Chondrocyte (in vitro differentiated cells): ENCODE measurements at places on chromosomes 11 and 22. TPM values are rescaled to one million over a fixed set of nuclear protein-coding genes. Genes with fewer than 3 reads are reported as not detected.

Gene ARHGAP8
- total RNA-seq = 0.25 to 0.58 TPM (median 0.51 TPM) in 3 replicates

Gene RAB36
- total RNA-seq = 2.9 to 4.7 TPM (median 3.5 TPM) in 3 replicates

Gene MMP12
- total RNA-seq = 0.17 to 0.18 TPM in 2 of 3 replicates, not detected in the other

Gene GAL3ST1
- 0.82 to 3.9 TPM (median 2.8 TPM) in 3 replicates for total RNA-seq

Gene SOX10
- not detected in 3 replicates for total RNA-seq

Gene PRODH
- 3.5 to 5.9 TPM (median 5.6 TPM) in 3 replicates for total RNA-seq

Gene OR5T1
- total RNA-seq = not detected in 3 replicates

Gene GRAP2
- 0.24 TPM in 1 of 3 replicates, not detected in the others for total RNA-seq

Gene EHF
- not detected in 3 replicates for total RNA-seq

Gene DRD4
- total RNA-seq = 0.55 to 1.7 TPM (median 1.00 TPM) in 3 replicates

Gene TRIM49D2
- total RNA-seq = not detected in 3 replicates

Gene FRMD8
- 43.6 to 49.6 TPM (median 45.5 TPM) in 3 replicates for total RNA-seq

Gene NUDT8
- 8.4 to 12.6 TPM (median 11.3 TPM) in 3 replicates for total RNA-seq

Gene C1QTNF6
- 11.3 to 27.7 TPM (median 14.6 TPM) in 3 replicates for total RNA-seq

Gene C11orf52
- 0.67 to 2.0 TPM (median 0.72 TPM) in 3 replicates for total RNA-seq

Gene INCENP
- 21.6 to 24.6 TPM (median 22.4 TPM) in 3 replicates for total RNA-seq

Gene GNG3
- total RNA-seq = not detected in 3 replicates

Gene GGTLC2
- total RNA-seq = 1.4 to 1.5 TPM in 2 of 3 replicates, not detected in the other

Gene SLC22A25
- total RNA-seq = not detected in 3 replicates

GRCh38 chr11:131160846-131161245 is 209.6 kb upstream of the NTM start:
- no peaks in the 10 kb centered on the region for H3K4me1 ChIP-seq
- H3K4me3 ChIP-seq = no peak overlapping the region
- no peak overlapping the region for H3K27ac ChIP-seq

DNA sequence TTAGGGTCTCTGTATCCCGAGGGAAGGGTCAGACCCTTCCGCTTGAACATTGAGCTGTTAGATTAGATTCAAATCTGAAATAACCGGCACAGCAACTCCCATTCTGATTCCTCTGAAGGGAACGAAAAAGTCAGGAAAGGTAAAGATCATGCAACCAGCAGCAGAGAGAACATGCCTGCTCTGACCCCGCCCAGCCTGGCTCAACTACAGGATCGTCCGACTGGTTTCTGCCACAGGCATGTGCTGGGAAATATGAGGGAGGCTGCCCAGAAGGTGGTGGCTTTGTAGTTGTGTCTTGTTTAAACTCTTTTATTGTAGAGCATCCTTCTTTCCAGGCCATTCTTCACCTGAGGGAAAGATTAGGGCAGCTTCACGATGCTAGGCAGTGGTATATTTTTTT is 5.0 kb upstream of the MTNR1B start:
- no peak overlapping the region for H3K4me3 ChIP-seq
- H3K27ac ChIP-seq = no peak overlapping the region
- H3K27me3 ChIP-seq = peaks cover 12% of the 10 kb centered on the region
- peaks cover 2% of the 10 kb centered on the region for H3K36me3 ChIP-seq
- peaks cover 12% of the 10 kb centered on the region for H3K4me1 ChIP-seq
- no peak for DNase-seq

- no peak for DNase-seq
- peaks cover 49% of the 10 kb centered on the region for H3K4me1 ChIP-seq
- H3K4me3 ChIP-seq = no peak overlapping the region
- peaks cover 18% of the 10 kb centered on the region for H3K36me3 ChIP-seq
- no peaks in the 10 kb centered on the region for H3K27me3 ChIP-seq
- peak overlapping the region; percentile 36 for H3K27ac ChIP-seq
Observed at GRCh38 chr11:94814272-94814976, 46.3 kb downstream of the AMOTL1 start.

- H3K36me3 ChIP-seq = no peaks in the 10 kb centered on the region
- H3K27ac ChIP-seq = no peak overlapping the region
- no peak overlapping the region for H3K4me3 ChIP-seq
Observed at GRCh38 chr11:111456086-111456858, 55.9 kb downstream of the BTG4 start.

- H3K4me3 ChIP-seq = no peak overlapping the region
- no peak overlapping the region for H3K27ac ChIP-seq
- no peaks in the 10 kb centered on the region for H3K27me3 ChIP-seq
- no peaks in the 10 kb centered on the region for H3K4me1 ChIP-seq
- peaks cover 5% of the 10 kb centered on the region for H3K36me3 ChIP-seq
Observed at GRCh38 chr11:20488352-20488751, 100.8 kb downstream of the PRMT3 start.

DNA sequence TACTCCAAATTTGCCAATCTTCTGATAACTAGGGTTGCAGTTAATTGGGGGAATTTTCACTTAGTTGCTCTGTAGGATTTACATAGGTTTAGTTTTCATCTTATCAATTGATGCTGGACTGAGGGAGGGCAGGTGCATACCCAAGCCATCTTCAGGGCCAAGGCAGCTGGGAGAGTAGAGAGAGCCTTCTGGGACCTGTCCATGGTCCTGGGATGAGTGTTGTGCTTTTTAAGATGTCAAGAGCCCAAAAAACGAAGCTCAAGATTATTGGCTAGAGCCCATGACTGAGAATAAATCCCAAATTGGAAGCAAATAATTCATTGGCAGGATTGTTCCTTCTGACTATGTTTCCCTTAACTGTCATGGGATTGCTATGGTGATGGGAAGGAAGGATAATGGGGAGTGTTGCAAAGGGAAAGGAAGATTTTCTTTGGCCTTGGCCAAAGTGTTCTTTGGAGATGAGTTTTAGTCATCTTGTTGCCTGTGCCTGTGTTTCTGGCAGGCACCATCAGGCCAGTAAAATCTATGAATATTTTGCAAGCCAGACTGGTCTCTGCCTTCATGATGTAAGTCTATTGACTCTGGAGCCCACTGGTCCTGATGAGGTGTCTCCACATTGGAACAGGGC is 4.5 kb downstream of the SLC22A6 start:
- H3K27me3 ChIP-seq = peaks cover 32% of the 10 kb centered on the region
- no peaks in the 10 kb centered on the region for H3K4me1 ChIP-seq
- no peak overlapping the region for H3K27ac ChIP-seq
- no peak overlapping the region for H3K4me3 ChIP-seq

- no peaks in the 10 kb centered on the region for H3K27me3 ChIP-seq
- peaks cover 48% of the 10 kb centered on the region for H3K4me1 ChIP-seq
- no peak overlapping the region for H3K27ac ChIP-seq
Observed at GRCh38 chr11:48033918-48034341, 53.6 kb downstream of the PTPRJ start.

- no peaks in the 10 kb centered on the region for H3K36me3 ChIP-seq
- H3K27ac ChIP-seq = no peak overlapping the region
- no peak for DNase-seq
- H3K4me3 ChIP-seq = no peak overlapping the region
- no peaks in the 10 kb centered on the region for H3K4me1 ChIP-seq
Observed at GRCh38 chr11:40732132-40732531, 727.3 kb downstream of the LRRC4C start.

- no peaks in the 10 kb centered on the region for H3K36me3 ChIP-seq
- H3K27me3 ChIP-seq = no peaks in the 10 kb centered on the region
- DNase-seq = no peak
- peaks cover 32% of the 10 kb centered on the region for H3K4me1 ChIP-seq
Observed at GRCh38 chr11:124879493-124880289, 14.5 kb downstream of the ROBO3 start.

- H3K4me1 ChIP-seq = no peaks in the 10 kb centered on the region
- peak within 1 kb of the TSS; percentile 73 for H3K4me3 ChIP-seq
- DNase-seq = no peak
- no peak within 1 kb of the TSS for H3K27ac ChIP-seq
- no peaks in the 10 kb centered on the region for H3K36me3 ChIP-seq
Observed at GRCh38 chr11:128890543-128891368, at the start of gene KCNJ5. KCNJ5 (plus strand) TSS chr11:128891356; CDS start chr11:128911274, 19,918 bp downstream.

GRCh38 chr11:70522309-70522592 is 123.9 kb downstream of the CTTN start:
- H3K27me3 ChIP-seq = peaks cover 24% of the 10 kb centered on the region
- H3K27ac ChIP-seq = no peak overlapping the region
- DNase-seq = no peak
- H3K4me3 ChIP-seq = no peak overlapping the region
- no peaks in the 10 kb centered on the region for H3K36me3 ChIP-seq

GRCh38 chr11:2565447-2566222 is 120.8 kb downstream of the KCNQ1 start:
- no peaks in the 10 kb centered on the region for H3K36me3 ChIP-seq
- H3K4me3 ChIP-seq = no peak overlapping the region
- H3K27ac ChIP-seq = no peak overlapping the region
- peaks cover 3% of the 10 kb centered on the region for H3K27me3 ChIP-seq

DNA sequence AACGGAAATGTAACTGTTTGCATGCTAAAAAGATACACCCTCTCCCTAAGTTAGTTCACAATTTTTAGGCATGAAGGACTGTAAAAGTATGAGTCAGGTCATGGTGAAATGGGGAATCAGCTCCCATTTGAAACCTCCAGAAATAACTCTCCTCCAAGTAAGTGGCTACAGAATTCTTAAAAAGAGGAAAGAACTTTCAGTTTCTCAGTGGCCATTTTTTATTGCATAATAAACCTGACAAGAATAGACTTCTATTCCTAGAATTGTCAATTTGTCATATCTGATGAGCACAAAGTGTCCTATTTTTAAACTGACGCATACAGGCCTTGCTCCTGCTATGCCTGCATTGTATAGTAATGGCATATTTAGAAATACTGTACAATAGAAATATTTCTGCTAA is 612.2 kb downstream of the CNTN5 start:
- no peaks in the 10 kb centered on the region for H3K36me3 ChIP-seq
- no peak overlapping the region for H3K4me3 ChIP-seq
- no peak for DNase-seq
- no peak overlapping the region for H3K27ac ChIP-seq

DNA sequence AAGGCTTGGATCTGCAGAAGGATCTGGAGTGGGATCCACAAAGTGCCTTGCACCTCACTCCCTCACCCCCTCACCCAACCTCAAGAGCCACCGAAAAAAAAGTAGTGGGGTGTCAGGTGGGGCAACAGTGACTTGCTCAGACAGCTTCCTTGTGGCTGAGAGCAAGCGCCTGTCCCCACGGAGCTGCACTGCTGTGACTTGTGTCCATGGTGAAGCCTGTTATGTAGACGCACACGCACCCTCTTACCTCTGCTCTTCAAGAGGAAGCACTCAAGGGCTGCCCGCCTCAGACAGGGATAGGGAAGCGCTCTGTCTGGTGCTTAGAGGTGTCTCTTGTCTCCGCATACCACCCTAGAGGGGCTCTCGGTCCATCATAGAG is 1.2 kb downstream of the DRD2 start:
- H3K36me3 ChIP-seq = no peaks in the 10 kb centered on the region
- H3K27me3 ChIP-seq = peaks cover 65% of the 10 kb centered on the region
- H3K4me1 ChIP-seq = peaks cover 11% of the 10 kb centered on the region
- no peak overlapping the region for H3K27ac ChIP-seq

- H3K27me3 ChIP-seq = no peaks in the 10 kb centered on the region
- no peak for DNase-seq
- no peaks in the 10 kb centered on the region for H3K36me3 ChIP-seq
- peaks cover 9% of the 10 kb centered on the region for H3K4me1 ChIP-seq
- H3K27ac ChIP-seq = no peak overlapping the region
Observed at GRCh38 chr11:102794382-102794781, 3.6 kb downstream of the MMP1 start.

GRCh38 chr11:84905411-84905810 is 721.7 kb downstream of the DLG2 start:
- no peak overlapping the region for H3K4me3 ChIP-seq
- H3K4me1 ChIP-seq = no peaks in the 10 kb centered on the region
- H3K27me3 ChIP-seq = peaks cover 5% of the 10 kb centered on the region
- no peak overlapping the region for H3K27ac ChIP-seq
- no peak for DNase-seq

DNA sequence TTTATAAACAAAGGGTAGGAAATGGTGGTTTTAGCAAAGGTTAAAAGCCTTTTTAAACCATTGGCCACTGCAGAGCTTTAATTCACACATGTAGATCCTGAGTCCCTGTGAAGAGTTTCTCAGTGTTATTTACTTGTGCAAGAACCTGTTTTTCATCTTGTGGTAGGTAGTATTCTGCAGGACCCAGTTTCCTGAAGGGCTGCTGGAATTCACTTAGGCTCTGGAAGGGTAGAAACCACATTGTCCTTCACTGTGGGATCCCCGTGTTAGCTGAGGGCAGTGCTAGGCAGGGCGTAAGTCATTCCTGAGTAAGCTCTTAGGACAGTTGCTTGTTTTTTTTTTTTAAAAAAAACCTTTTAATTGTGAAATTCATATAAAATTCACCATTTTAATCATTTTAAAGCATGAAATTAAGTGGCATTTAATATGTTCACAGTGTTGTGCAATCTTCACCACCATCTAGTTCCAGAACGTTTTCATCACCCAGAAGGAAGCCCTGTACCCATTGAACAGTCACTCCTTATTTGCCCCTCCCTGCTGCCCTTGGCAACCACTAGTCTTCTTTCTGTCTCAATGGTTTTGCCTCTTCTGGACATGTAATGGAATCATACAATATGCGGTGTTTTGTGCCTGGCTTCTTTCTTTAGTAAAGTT is 77.7 kb downstream of the C22orf31 start:
- no peak overlapping the region for H3K4me3 ChIP-seq
- H3K27me3 ChIP-seq = no peaks in the 10 kb centered on the region
- H3K36me3 ChIP-seq = no peaks in the 10 kb centered on the region
- no peak for DNase-seq
- no peak overlapping the region for H3K27ac ChIP-seq

DNA sequence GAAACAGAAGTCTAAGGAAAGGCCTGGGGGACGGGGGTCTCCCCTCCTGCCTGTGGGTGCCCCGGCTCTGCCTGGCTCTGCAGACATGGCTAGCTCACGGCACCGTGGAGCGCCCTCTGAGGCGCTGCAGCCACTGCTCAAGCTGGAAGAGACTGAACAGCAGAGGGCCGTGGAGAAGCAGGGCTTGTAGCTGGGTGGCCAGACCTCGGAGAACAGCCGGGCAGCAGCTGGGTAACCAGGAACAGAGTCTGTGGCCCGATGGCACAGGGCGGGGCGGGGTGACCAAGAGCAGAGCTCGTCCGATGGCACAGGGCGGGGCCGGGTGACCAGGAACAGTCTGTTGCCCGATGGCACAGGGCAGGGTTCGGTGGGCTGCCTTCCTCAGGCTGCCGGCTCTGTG is 18.1 kb downstream of the RNH1 start:
- H3K36me3 ChIP-seq = peaks cover 1% of the 10 kb centered on the region
- no peak overlapping the region for H3K27ac ChIP-seq

DNA sequence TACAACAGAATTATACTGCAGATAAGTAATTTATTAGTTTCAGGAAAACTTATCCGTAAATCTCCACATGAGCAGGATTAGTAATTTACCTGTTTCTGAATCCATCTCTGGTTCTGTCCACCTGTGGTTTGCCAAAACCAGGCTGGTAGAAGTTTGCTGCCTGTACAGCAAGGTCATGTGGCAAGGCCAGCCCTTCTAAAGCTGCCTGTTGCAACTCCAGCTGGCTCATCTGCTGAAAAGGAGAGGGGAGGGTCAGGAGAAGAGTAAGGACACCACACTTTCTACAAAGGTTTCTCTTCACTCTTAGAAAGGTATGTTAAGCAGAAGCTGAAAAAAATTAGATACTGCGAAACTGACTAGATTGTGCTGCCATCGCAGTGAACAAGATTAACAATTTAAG is 42.3 kb downstream of the EIF4ENIF1 start:
- no peak overlapping the region for H3K4me3 ChIP-seq
- H3K4me1 ChIP-seq = peaks cover 5% of the 10 kb centered on the region
- H3K27ac ChIP-seq = no peak overlapping the region
- peaks cover 30% of the 10 kb centered on the region for H3K36me3 ChIP-seq

GRCh38 chr11:112455791-112456190 is 195.1 kb upstream of the PLET1 start:
- H3K27me3 ChIP-seq = peaks cover 5% of the 10 kb centered on the region
- no peak overlapping the region for H3K4me3 ChIP-seq
- no peak overlapping the region for H3K27ac ChIP-seq
- DNase-seq = no peak
- peaks cover 11% of the 10 kb centered on the region for H3K4me1 ChIP-seq
- H3K36me3 ChIP-seq = no peaks in the 10 kb centered on the region
